Common myeloid progenitor, CD34-positive (primary cell): ENCODE measurements at places on chromosomes 2 and 18.

GRCh38 chr2:105487142-105488069, 88.6 kb upstream of the FHL2 start:
- no peak overlapping the region for H3K27ac ChIP-seq
- H3K4me1 ChIP-seq, result no peaks in the 10 kb centered on the region
- no peak overlapping the region for H3K4me3 ChIP-seq
- no peak for DNase-seq
- H3K27me3 ChIP-seq, result no peaks in the 10 kb centered on the region

DNA sequence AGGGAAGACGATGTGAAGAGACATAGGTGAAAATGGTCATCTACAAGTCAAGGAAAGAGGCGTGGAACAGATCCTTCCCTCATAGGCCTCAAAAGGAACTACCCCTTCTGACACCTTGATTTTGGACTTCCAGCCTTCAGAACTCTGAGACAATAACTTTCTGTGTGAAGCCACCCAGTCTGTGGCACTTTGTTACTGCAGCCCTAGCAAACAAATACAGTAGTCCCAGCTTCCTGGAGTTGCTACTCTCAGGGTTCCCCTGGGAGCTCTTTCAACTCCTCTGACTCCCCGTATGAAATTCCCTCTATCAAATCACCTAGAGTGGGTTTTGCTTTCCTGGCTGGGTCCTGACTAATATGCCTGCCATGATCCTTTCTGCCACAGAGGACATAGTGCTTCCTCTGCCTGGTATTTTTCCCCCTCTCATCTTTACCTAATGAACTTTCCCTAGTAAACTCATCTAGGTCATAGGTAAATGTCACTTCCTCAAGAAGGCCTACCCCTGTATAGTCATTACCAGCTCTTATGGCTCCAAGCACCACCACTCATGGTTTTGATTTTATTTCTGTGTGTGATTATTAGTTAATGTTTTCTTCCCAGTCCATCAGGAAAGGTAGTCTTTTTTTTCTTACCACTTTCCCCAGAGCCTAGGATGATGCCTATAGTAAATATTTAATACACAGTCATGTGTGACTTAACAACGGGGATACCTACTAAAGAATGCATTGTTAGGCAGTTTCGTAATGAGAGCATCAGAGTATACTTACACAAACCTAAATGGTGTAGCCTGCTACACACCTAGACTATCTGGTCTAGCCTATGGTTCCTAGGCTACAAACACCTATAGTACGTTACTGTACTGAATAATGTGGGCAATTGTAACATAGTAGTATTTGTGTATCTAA, 111.5 kb upstream of the LGALSL start:
- no peak overlapping the region for H3K4me3 ChIP-seq
- no peaks in the 10 kb centered on the region for H3K27me3 ChIP-seq
- no peak overlapping the region for H3K27ac ChIP-seq
- H3K36me3 ChIP-seq, result no peaks in the 10 kb centered on the region
- H3K4me1 ChIP-seq, result no peaks in the 10 kb centered on the region

GRCh38 chr2:215002500-215002899, 135.9 kb downstream of the ABCA12 start:
- H3K36me3 ChIP-seq, result no peaks in the 10 kb centered on the region
- peaks cover 8% of the 10 kb centered on the region for H3K4me1 ChIP-seq
- no peaks in the 10 kb centered on the region for H3K27me3 ChIP-seq
- DNase-seq, result peak; percentile 66

GRCh38 chr18:35054401-35054800, 13.2 kb downstream of the MAPRE2 start:
- no peaks in the 10 kb centered on the region for H3K27me3 ChIP-seq
- peaks cover 6% of the 10 kb centered on the region for H3K36me3 ChIP-seq
- no peak for DNase-seq
- no peak overlapping the region for H3K27ac ChIP-seq
- peaks cover 27% of the 10 kb centered on the region for H3K4me1 ChIP-seq

- no peak overlapping the region for H3K27ac ChIP-seq
- H3K27me3 ChIP-seq, result no peaks in the 10 kb centered on the region
- no peak for DNase-seq
- no peak overlapping the region for H3K4me3 ChIP-seq
- H3K36me3 ChIP-seq, result no peaks in the 10 kb centered on the region
- H3K4me1 ChIP-seq, result no peaks in the 10 kb centered on the region
Measured at GRCh38 chr2:159558479-159558878, 57.9 kb downstream of the BAZ2B start.

DNA sequence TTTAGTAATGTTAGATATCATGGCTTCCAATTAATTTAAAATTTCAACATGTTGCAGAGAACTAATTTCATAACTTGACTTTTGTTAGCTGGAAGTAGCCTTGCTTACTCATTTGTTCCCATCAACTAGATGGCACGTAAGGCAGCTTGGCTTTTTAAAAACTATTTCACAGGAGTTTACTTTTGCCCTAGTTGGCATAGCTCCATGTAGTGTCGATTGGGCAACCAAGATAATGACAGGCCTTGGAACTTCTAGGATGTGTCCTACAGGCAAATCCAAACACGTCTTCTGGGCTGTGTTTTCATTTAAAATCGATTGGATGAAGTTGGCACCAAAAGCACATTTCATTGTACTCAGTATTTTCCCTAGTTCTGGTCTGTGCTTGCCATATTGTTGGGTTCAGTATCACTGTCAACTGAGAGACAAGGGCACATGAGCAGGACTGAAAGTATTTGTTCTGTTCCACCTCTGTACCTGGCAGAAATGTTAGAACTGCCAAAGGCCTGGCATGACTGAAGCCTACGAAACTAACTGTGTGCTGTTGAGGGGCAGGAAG, 29.4 kb downstream of the HADHB start:
- DNase-seq, result no peak
- H3K36me3 ChIP-seq, result peaks cover 31% of the 10 kb centered on the region
- no peak overlapping the region for H3K27ac ChIP-seq

DNA sequence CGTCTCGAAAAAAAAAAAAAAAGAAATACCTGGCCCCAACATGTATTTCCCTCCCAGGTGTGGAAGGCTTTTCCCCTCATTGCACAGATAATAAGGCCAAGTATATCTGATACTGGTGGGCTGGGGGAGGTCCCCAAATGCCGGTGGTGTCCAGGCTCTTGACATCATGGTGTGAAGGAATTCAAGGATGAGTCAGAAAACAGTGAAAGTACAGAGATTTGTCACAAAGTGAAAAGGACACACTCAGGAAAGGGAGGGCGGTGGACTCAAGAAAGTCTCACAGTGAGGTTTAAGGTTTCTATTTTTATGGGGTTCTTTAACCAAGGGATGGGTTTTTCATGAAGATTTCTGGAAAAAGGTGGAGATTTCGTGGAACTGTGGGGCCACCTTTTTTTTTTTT, 37.8 kb upstream of the FZD5 start:
- no peak for DNase-seq
- H3K27ac ChIP-seq, result no peak overlapping the region
- H3K36me3 ChIP-seq, result no peaks in the 10 kb centered on the region
- H3K4me1 ChIP-seq, result peaks cover 32% of the 10 kb centered on the region
- no peaks in the 10 kb centered on the region for H3K27me3 ChIP-seq
- H3K4me3 ChIP-seq, result no peak overlapping the region
